ENCODE measurements at places on chromosomes 16 and 17. TPM values are rescaled to one million over a fixed set of nuclear protein-coding genes. Genes with fewer than 3 reads are reported as not detected.

KRT40 gene
- total RNA-seq, result not detected

CCL1 gene
- total RNA-seq, result 1.4 TPM

DHX58 gene
- 6.9 TPM for total RNA-seq

ALDH3A1 gene
- not detected for total RNA-seq

SPN gene
- 39.9 TPM for total RNA-seq

CNTNAP4 gene
- total RNA-seq, result not detected

PFN1 gene
- total RNA-seq, result 1,674 TPM

CFAP97D1 gene
- not detected for total RNA-seq

ABCC1 gene
- total RNA-seq, result 59.5 TPM

CCL7 gene
- not detected for total RNA-seq

MT1B gene
- not detected for total RNA-seq

ASPHD1 gene
- 2.1 TPM for total RNA-seq

MT2A gene
- 186 TPM for total RNA-seq

NPB gene
- total RNA-seq, result 0.14 TPM

NUBP2 gene
- 94.7 TPM for total RNA-seq

RUNDC3A gene
- 0.26 TPM for total RNA-seq

TSPOAP1 gene
- 43.2 TPM for total RNA-seq

MYH3 gene
- total RNA-seq, result 3.2 TPM

TEX19 gene
- total RNA-seq, result 0.25 TPM

MYH8 gene
- total RNA-seq, result not detected

SMIM5 gene
- not detected for total RNA-seq

KRTAP2-3 gene
- total RNA-seq, result not detected

GP1BA gene
- total RNA-seq, result 0.49 TPM

CDH11 gene
- 0.10 TPM for total RNA-seq

FOXK2 gene
- 78.5 TPM for total RNA-seq

C17orf50 gene
- not detected for total RNA-seq

PIPOX gene
- total RNA-seq, result 1.5 TPM

C17orf113 gene
- total RNA-seq, result not detected

VKORC1 gene
- 63.8 TPM for total RNA-seq

TLCD2 gene
- total RNA-seq, result 0.19 TPM

ALOXE3 gene
- total RNA-seq, result not detected

KRTAP9-4 gene
- total RNA-seq, result not detected

TCAP gene
- 1.4 TPM for total RNA-seq

IL17C gene
- total RNA-seq, result not detected

HEATR9 gene
- total RNA-seq, result not detected

C17orf78 gene
- not detected for total RNA-seq

KLHL11 gene
- 30.3 TPM for total RNA-seq

EMP2 gene
- total RNA-seq, result 0.16 TPM

ALOX12B gene
- total RNA-seq, result 0.95 TPM

PSMB10 gene
- total RNA-seq, result 262 TPM

ZFP3 gene
- 2.2 TPM for total RNA-seq

KRT33B gene
- not detected for total RNA-seq

CLEC18A gene
- total RNA-seq, result 1.1 TPM

SLC5A10 gene
- not detected for total RNA-seq

FBXO39 gene
- not detected for total RNA-seq

XYLT1 gene
- total RNA-seq, result 3.1 TPM

SLC13A2 gene
- not detected for total RNA-seq

ABCA9 gene
- not detected for total RNA-seq

KRT25 gene
- not detected for total RNA-seq

All from activated T-cell treated with anti-CD3 and anti-CD28 coated beads, Interleukin-2, amount 50 U/mL, for 4 hours (primary cell).